ENCODE measurements at places on chromosomes 11 and 22.
A peak's percentile ranks its signal among the peaks of the same experiment; 100 is the strongest.

GRCh38 chr11:128686021-128686741 lies 7.7 kb upstream of the FLI1 start:
- DNase-seq, result no peak

DNA sequence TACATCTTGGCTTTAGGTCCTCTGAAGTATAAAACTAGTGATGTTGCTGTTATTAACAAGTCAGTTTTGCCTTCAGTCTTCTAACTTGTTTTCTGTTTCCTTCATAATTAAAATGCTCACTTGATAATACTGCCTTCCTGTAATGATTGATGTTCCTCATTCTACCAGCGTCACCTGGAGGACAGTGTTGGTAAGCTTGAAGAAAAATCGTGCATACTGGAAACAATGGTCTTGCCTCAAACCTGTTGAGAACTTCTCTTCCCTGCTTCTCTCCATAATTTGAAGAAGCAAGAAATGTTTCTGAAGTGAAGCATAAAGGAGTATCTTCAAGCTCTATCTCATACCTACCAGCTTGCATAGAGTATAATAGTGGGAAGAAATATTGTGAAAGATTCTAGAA lies 3.0 kb downstream of the YWHAH start:
- DNase-seq, result no peak

- DNase-seq, result no peak
These were observed 6.8 kb upstream of the ACY3 start for GRCh38 chr11:67657300-67657699.

DNA sequence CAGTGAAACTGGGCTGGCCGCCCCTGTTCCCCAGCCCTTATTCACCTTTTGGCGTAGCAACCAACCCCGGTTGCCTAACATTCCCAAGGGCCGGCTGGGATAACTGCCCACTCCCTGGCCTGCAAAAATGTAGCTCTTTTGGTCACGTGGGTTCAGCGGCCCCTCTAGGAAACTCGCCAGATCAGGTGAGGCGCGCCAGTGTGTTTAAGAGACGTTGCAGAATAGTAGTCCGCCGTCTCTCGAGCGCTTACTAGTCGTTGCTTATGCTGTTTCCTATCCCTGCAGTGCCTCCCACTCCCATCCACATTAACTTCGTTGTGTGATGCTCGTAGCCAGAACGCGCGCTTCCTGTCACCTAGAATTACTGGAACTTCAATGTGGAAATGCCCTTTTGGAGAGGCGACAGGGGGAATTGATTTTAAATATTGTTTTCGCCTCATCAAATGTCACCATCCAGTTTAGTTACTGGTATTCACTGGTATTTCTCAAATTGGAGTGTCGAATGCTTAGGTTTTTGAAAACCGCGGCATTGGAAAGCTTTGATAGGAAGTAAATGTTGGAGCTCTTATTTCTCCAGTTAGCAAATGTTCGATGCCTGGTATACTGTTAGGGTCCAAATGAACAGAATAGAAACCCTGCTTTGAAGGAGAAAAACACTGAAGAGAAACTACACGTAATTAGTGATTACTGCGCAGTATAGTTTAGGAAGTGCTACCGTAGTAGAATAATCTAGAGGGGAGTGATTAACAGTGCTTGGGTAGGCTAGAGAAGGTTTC lies 823 bp downstream of the CEP57 start:
- peak; percentile 3 for DNase-seq

DNA sequence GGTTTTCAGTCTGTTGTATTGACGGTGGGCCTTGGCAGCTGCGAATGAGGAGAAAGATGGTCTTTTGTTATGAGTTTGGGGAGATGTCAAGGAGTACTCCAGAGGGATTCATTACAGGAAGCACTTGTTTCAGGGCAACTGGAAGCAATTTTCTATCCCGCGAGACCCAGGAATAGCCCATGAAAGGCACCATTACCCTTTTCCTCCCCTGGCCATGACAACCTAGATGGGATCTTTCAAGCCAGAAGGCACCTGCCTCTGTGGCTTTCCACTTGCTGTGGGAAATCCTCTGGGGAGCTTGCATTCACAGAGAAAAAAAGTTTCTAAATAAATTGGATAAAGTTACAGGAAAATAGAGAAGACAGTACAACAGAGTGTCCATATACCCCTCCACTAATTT lies 2.7 kb downstream of the ZNF215 start:
- no peak for DNase-seq

DNA sequence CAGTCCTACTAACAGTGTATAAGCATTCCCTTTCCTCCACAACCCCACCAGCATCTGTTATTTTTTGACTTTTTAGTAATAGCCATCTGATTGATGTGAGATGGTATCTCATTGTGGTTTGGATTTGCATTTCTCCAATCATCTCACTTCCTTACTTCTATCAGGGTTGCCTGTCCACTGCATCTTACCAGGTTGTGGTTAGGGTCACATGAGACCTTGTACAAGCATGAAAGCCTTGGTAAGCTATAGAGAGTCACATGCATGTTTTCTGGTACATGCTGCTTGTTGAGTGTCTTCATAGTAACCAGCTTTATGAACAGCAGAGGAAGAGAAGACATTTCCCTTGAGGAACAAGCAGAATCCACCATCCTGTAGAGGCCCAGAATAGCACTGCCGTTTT lies 102.9 kb upstream of the PAX6 start:
- DNase-seq, result no peak

DNA sequence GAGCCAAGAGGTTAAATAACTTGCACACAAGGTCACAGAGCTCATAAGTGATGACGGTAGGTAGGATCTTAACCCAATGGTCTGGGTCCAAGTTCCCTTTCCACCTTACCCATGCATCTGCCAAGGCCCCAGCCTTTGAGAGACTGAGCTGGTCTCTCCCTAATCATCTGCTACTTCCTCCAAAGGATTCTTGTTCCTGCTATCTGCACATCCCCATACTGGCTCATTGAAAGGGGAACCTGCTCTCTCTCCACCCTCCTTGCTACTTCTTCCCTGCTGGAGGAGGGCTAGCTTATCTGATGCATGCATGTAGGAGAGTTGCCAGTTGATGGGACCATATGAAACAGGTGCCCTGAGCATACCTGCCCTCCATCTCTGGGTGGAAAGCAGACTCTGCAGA lies 47.7 kb downstream of the COMMD9 start:
- DNase-seq, result no peak

DNA sequence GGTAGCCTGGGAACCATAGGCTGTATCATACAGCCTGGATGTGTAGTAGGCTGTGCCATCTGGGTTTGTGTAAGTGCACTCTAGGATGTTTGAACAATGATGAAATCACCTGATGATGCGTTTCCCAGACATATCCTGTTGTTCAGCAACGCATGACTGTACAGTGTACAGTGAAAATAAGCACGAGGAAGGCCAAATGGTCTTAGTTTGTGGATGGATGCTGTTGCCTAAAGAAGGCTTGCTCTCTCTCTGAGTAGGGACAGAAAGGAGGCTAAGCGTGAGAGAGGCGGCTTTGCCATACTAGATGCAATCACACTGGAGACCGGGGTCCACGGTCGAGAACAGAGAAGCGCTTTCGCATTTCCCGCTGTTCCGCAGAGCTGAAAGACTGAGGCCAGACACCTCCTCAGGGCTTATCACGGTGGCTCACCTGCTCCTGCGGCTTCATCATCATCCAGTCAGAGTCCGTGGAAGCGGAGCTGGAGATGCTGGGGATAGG lies 27.6 kb upstream of the APLP2 start:
- peak; percentile 59 for DNase-seq

GRCh38 chr11:81030186-81030585 lies 1589.4 kb upstream of the TENM4 start:
- DNase-seq, result no peak

GRCh38 chr22:20216863-20217499 lies 51.1 kb downstream of the RTN4R start:
- DNase-seq, result no peak

DNA sequence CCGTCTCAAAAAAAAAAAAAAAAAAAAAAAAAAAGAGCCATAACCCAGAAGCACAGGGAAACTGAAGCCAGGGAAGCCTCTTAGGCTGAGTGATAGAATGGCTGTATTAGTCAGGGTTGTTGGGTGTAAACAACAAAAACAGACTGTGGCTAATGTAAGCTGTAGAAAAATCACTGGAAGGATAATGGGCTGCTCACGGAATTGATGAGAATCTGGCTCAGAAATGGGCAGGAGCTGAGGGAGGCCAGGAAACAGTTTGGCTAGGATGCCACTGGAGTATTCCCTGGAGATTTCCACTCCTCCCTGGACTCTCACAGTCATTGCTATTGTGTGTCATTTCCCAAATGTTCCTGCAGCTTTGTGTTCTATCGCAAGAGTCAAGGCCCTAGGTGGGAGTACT lies 22.4 kb downstream of the SLC22A6 start:
- no peak for DNase-seq

GRCh38 chr11:61292356-61292755 lies 2.8 kb downstream of the VWCE start:
- no peak for DNase-seq

DNA sequence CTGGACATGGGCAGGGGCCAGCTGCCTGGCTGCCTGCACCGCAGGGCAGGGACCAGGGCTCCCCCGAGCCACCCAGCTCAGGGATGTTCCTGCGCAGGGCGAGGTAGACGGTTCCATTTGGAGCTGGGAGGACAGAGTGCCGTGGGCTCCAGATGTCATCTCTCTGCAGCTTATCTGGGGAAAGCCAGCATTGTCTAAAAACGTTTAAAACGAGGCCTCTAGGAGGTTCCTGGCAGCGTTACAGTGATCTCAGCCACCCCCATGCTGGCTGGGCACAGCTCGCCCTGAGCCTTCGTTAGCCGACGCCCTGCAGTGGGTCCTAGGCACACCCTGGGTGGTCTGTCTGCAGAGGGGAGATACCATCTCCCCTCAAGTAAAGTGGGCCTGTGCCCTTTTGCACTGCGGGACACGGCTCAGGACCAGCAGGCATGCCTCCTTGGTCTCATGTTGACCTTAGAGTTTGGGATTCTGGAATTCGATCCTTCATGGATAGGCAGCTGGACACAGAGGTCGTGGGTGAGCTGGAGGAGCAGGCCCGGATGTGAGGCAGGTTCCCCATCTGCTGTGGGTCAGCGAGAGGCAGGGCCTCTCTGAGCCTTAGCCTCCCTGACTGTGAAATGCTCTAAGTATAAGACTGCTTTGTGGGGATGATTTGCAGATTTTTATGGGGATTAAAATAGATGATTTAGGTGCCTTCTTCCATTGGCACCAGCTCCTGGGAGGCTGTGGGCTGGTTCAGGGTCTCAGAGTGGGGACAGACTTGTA lies 14.1 kb downstream of the SYNGR1 start:
- no peak for DNase-seq

GRCh38 chr11:62545437-62546243 lies 966 bp downstream of the AHNAK start:
- peak; percentile 79 for DNase-seq

GRCh38 chr11:10095412-10096208 lies 198.4 kb downstream of the SBF2 start:
- no peak for DNase-seq

GRCh38 chr11:128697645-128698174 lies 3.8 kb downstream of the FLI1 start:
- no peak for DNase-seq

GRCh38 chr11:65771589-65772112 lies 9.1 kb downstream of the AP5B1 start:
- no peak for DNase-seq

GRCh38 chr22:43449831-43450225 lies 38.0 kb downstream of the MPPED1 start:
- no peak for DNase-seq

DNA sequence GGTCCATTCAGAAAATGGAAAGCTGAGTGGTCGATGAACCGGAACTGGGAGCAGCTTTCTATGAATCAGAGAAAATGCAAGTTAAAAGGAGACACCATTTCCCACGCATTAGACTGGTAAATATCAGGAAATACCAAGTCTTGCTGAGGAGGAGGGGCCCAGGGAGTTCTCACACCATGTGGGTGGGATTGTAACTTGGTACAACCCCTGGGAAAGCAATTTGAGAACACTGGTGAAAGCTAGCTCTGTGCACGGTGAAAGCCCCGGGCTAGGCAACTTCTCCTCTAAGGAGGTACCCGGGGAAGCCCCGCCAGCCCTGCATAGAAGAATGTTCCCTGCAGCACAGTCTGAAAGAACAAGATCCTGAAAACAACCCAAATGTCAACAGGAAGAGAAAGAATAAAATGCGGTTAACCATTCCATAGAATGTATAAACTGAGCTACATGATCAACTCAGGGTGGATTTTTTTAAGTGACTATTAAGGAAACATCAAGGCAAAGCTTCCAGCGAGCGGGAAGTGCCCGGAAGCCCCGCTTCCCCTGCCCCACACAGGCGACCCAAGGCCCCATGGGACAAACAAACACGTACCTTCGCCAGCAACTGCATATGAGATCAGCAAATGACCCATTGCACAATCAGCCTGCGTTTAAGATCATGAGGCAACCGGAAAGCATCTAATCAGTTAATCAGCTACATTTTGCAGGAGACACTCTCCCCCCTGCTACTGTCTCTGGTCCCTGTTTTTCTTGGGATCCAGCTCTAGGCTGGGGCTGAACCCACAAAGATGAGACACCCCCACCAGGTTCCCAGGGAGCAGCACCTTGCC lies 11.3 kb downstream of the SHANK2 start:
- no peak for DNase-seq

DNA sequence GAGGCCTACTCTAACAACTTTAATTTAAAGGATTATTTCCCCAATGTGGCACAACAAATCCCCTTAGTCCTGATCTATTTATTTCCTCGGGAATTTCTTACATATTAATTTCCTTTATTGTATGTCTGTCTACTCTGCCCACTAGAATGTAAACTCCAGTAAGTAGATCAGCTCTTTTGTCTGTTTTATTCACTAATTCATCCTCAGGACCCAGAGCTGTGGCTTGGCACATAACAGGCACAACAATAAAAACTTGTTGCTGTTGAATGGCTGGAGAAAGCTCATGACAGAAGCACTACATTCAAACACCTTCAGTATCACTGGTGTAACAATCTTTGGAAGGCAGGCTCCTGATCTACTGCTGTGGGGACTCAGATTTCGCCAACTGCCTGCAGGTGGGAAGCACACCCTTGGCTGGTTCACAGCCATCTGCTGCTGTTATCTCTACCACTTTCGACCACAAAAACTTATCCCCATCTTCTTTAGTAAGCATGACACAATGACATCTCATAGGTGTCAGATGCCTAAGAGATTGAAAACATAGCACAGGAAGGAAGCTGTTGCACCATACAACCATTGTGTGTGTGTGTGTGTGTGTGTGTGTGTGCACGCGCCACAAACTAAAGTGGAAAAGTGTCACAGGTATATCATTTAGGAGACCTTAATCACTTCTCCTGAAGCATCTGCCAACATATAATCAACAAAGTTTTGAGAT lies 11.9 kb downstream of the HIRA start:
- DNase-seq, result no peak

GRCh38 chr22:27952091-27952490 lies 33.0 kb upstream of the PITPNB start:
- DNase-seq, result no peak

GRCh38 chr22:43482318-43482625 lies 70.5 kb downstream of the MPPED1 start:
- no peak for DNase-seq

- no peak for DNase-seq
These were observed 19.4 kb downstream of the RPS6KA4 start for GRCh38 chr11:64378335-64378880.

- DNase-seq, result no peak
These were observed 18.5 kb downstream of the SLC35F2 start for GRCh38 chr11:107840129-107840484.

GRCh38 chr22:28909375-28909774 lies 26.0 kb downstream of the ZNRF3 start:
- DNase-seq, result no peak

- no peak for DNase-seq
These were observed 3.6 kb downstream of the PRDX5 start for GRCh38 chr11:64321533-64321932.
